ENCODE measurements at places on chromosomes 4 and X.

- DNase-seq: no peak
Observed at GRCh38 chr4:58357947-58358346, 1247.8 kb upstream of the IGFBP7 start.

GRCh38 chr4:186307916-186308315 lies 41.9 kb downstream of the F11 start:
- no peak for DNase-seq

DNA sequence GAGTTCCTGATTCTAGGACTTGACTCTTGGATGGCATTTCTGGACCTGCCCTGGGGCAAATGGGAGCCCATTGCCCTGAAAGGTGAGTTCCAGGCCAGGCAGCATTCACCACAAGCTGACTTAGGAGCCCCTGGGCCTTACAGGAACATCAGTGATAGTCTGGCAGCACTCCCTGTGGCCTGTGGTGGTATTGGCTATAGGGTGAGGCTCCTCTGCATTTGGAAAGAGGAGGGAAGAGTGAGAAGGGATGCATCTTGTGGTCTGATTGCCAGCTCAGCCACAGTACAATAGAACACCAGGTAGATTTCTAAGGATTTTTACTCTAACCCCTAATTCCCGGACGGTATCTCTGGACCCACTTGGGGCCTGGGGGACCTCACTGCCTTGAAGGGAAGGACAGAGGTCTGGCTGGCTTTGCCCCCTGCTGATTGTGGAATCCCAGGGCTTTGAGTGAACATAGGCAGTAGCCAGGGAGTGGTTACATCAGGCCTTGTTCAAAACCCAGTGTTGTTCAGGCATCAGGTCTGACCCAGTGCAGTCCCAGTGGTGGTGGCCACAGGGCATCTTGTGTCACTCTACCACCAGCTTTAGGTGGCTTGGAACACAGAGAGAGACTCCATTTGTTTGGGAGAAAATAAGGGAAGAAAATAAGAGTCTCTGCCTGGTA lies 32.9 kb downstream of the MAGED4 start:
- DNase-seq: no peak

GRCh38 chr4:147425019-147425418 lies 55.9 kb upstream of the EDNRA start:
- no peak for DNase-seq

- DNase-seq: no peak
Observed at GRCh38 chr4:2094545-2094944, 35.4 kb downstream of the NAT8L start.

GRCh38 chr4:185566425-185566824 lies 31.1 kb upstream of the PDLIM3 start:
- DNase-seq: no peak

GRCh38 chr4:56286763-56287162 lies 100.5 kb downstream of the AASDH start:
- DNase-seq: no peak

DNA sequence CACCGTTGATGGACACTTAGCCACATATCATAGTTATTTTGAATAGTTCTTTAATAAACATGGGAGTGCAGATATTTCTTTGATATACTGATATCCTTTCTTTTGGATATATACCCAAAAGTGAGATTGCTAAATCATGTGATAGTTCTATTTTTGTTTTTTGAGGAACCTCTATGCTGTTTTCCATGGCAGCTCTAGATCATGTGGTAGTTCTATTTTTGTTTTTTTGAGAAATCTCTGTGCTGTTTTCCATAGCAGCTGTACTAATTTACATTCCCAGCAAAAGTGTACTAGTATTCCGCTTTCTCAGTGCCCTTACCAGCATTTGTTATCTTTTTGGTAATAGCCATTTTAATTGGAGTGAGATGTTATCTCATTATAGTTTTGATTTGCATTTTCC lies 3.6 kb downstream of the SH3BGRL start:
- DNase-seq: no peak

DNA sequence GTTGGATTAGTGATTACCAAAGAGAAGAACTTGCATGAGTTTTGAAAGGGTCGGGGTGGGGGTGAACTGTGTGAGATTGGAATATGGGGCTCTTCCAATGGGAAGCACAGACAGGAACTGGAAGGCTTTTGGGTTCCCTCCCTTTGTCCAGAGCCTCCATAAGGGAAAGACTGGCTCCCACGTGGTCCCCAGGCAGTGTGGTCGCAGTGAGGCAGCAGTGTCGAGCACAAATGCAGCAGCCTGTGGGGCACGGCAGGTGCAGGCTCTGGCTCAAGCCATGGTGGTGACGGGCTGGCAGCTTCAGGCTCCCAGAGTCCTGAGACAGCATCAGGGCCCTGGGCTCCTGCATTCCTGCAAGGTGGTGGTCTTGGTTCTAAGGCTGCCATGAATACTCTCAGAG lies 45.5 kb downstream of the VCX2 start:
- no peak for DNase-seq

GRCh38 chr4:174036111-174036510 lies 247.4 kb downstream of the FBXO8 start:
- no peak for DNase-seq

DNA sequence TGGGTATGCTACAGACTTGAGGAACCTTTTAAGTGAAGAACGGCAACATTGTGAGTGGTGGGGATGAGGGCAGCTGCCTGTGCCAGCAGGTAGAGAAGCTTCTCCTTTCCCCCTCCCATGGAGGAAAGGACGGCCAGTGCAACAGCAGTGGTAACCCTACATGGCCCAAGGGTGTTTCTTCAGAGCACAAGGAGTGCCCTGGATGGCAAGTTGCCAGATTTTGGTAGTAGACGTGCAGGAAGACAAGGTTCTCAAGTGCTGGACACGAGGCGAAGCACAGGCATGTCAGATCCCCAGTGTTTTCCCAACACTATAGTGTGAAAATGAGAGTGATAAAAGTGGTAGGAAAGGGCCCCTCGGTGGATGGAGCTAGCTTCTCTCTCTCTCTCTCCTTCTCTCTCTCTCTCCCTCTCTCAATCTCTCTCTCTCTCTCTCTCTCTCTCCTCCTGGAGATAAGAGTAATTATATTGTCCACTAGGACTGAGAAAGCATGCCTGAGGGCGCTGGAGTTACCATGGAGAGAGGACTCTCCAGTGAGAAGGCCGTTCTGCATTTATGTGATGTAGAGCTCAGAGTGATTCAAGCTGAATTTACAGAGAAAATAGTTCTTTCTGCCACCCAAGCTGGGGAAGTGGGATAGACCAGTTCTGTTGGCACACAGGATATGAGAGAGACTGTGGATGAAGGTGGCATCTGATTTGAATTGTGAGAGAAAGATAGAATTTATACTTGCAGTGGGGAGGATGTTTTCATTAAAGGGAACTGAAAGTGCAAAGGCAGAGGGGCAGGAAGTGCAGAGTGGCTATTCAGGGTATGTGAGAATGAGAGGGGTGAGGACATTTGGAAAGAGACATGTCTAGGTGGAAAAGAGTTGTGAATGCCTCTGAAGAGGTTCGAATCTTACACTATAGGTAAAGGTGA lies 25.7 kb upstream of the TRPC3 start:
- DNase-seq: no peak

DNA sequence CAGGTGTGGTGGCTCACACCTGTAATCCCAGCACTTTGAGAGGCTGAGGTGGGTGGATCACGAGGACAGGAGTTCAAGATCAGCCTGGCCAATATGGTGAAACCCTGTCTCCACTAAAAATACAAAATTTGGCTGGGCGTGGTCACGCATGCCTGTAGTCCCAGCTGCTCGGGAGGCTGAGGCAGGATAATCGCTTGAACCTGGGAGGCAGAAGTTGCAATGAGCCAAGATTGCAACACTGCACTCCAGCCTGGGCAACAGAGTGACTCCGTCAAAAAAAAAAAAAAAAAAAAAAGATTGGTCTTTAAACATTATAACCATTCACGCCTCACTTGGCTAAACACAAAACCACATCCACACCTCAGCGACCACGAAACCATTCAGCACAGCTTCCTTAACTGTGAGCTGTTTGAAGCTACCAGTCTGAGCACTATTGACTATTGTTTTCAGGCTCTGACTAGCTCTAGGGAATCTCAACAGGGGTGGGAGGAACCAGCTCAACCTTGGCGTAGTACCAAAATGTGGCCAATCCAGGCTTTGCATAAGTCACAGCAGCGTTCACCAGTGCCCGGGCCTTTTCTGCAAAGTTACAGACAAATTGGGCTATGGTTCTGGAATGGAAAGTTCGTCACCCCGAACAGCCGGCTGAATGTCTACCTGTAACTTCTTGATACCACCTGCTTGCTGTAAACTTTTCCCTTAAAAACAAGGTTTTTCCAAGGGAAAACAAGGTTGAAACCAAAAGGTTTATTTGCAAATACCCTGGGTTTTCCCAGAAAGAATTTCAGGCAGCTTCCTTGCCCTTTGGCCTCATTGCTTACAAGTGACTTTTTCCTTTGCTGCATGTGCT lies 73.6 kb upstream of the DHX15 start:
- no peak for DNase-seq

DNA sequence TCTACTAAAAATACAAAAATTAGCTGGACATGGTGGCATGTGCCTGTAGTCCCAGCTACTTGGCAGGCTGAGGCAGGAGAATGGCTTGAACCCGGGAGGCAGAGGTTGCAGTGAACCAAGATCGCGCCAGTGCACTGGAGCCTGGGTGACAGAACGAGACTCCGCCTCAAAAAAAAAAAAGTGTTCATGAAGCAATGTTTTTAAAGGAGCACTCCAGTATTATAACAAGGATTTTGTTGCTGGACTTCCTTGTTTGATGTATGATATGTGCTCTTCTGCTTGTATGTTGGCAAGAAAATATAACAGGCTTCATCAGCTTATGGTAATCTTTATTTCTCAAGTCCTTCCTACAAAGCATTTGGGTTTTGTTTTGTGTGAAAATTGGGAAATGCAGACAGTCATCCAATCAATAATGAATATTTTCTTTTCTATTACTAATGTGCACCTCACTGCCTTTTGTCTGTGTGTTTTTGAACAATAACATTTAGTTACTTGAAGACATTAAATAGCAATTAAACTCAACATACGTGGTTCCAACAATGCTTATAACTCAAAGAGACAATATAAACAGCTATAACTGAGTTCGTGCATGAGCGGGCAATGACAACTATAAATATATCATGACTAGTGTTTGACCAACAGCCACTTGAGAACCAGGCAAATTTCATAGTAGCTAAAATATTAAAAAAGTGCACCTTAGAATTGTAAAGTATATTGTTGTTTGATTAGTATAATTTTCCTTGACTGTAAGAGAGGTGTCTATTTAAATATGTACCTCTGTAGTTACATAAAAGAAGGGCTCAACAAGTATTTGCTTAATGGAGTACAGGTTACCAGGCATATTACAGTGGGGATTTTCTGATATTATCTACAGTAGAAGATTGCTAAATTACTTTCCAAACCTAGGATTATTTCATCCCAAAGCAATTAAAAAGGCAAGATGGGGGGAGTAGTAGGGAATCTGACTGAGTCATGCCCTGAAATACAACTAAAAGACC lies 210.7 kb downstream of the PPP3CA start:
- no peak for DNase-seq

DNA sequence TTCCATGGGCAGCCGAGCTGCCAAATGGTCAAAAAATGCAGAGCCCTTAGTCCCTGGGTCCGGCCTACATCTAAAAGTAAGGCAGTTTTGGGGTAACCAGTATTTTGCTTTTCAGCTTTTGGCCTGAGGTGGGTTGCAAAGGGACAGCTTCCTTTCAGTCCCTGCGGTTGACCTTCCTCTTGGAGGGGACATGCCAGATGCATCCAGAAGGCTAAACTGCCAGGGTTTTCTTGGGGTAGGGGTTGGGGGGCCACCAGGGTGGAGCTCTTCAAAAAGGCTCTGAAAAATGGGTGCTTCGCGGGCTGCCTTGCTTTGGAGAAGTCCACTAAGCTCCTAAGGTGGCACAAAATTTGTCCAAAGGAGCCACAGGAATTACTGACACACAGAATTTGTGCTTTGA lies 120.7 kb downstream of the UBE2K start:
- DNase-seq: no peak

DNA sequence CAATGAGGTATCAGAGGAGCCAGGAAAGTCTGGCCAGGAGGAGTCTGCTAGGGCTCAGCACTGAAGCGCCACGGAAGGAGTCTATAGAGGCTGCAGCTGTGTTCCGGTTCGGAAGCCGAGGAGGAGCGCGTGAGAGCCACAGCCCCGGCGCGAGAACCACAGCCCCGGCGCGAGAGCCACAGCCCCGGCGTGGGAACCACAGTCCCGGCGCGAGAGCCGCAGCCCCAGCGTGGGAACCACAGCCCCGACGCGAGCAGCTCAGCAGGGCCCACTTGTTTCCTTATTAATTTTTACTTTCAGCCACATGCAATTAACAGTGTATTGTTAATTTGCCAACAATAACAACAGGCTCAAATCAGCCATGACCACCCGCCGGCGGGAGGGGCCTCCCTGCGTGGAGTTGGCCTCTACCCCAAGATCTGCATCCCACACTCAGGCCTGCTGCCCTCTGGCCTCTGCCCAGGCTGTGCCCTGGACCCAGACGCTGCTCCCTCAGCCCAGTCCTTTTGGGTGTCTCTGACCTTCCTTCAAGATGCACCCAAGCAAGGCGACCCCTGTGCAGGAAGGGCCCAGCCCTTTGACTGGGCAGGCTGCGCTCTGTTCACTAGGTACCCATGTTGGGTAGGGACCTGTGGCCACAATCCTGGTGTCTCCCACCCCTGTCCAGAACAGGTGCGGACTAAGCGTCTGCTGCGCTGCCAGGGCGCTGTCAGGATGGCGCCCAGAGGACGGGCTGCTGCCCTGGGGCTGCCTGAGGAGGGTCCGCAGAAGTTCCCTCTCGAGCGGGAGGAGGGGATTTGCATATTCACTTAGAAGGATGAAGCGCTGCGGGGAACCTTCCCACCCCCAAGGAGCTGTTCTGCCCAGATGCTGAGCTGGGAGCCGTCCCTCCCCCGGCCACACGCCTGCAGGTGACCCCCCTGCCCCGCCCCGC lies 113.8 kb downstream of the ADRA2C start:
- no peak for DNase-seq

DNA sequence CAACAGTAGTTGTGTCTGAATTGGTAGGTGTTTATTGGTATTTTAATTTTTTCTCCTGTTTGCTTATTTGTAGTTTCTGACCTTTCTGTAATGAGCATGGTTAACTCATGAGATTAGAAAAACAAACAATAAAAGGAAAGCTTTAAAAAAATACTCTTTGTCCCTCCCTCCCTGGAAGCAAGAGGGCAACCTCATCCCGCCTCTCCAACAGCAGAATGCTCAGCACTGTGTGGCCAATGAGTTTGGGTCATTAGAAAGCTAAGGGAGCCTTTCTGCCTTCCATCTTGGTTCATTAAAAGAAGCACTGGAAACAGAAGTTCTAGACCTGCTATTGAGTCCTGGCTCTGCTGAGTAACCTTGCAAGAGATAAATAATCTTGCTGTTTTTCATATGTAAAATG lies 33.9 kb downstream of the TRPC5 start:
- no peak for DNase-seq

GRCh38 chrX:18885328-18886004 lies 98.4 kb downstream of the PHKA2 start:
- no peak for DNase-seq

- DNase-seq: no peak
Observed at GRCh38 chr4:94766856-94767255, 9.1 kb downstream of the BMPR1B start.

- DNase-seq: no peak
Observed at GRCh38 chrX:63720293-63720692, 64.7 kb downstream of the ARHGEF9 start.

All from stimulated activated CD4-positive, alpha-beta T cell treated with anti-CD3 and anti-CD28 coated beads, Interleukin-15, amount 100 ng/mL, for 1 hour (primary cell).